ENCODE measurements at places on chromosomes 13 and 19.

GRCh38 chr19:51546650-51547396 is 15.4 kb upstream of the SIGLEC6 start:
- DNase-seq = no peak

DNA sequence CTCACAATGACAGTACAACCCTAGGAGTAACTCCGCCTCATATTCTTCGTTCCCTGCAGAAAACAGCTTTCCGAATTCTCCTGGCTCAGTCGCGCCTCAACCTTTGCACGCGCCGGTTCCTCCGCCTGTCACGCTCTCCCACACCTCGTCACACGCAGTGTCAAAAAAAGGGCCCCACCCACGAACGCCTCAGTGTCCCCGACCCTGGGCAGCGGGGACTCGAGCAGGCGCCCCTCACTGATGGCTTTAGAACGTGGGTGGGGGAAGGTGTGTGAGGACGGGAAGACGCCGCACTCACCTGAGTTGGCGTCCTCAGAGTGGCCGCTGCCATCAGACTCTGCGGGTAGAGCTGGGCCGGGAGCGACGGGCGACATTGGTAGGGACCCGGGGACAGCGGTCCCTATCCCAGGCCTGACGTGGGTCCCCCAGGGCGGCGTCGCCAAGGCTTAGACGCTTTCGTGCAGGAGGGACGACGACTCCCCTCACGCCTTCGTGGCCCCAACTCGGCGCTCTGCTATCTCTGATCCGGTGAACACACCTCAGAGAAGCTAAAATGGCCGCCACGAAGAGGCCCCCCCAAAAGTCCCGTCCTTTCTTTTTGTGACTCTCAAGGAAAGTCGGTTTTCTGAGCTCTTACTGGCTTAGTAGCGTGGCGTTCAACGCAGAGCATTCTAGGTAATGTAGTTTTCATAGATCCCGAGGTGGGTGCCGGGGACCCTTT is at the start of gene ZNF154:
ZNF154 (minus strand) TSS at position 564 of the 721 bp plus-strand sequence; CDS start at position 331, 233 bp downstream.
- peak; percentile 88 for DNase-seq

DNA sequence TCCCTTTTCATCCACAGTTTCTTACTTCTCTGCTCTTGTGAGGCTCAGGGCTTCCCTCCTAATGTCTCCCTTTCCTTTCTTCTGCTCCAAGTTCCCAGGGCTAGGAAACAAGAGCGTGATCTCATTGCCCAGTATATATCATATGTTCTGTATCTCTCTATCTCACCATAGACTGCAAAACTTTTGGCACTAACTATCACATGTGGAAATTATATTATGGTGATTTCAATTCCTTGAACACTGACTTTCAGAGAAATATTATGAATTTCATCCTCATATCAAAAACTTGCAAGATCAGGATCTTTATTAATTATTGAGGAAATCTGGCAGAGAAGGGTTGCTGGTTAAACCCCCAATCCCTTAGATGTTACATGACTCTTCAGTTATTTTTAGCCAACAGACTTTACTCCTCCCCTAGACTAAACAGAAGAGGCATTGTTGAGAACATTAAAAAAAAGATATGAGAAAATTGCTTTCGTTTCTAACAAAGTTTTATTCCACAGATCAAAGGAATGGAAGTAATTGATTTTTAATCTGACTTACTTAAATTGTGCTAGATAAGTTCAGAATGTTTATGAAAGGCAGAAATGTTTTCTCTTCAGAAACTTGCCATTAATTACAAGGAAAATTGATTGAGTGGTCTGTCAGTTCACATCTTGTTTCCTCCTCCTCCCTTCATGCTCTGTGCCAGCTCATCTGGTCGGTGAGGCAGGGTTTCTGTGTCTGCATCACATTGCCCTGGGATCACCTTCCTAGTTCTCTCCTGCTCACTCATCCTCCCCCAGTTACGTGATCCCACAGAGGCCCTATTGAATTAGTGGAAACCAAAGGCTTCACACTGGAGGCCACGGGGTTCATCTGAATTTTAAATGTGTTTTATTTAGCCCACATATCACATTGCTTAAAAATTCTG is 378.5 kb downstream of the LMO7 start:
- DNase-seq = no peak

DNA sequence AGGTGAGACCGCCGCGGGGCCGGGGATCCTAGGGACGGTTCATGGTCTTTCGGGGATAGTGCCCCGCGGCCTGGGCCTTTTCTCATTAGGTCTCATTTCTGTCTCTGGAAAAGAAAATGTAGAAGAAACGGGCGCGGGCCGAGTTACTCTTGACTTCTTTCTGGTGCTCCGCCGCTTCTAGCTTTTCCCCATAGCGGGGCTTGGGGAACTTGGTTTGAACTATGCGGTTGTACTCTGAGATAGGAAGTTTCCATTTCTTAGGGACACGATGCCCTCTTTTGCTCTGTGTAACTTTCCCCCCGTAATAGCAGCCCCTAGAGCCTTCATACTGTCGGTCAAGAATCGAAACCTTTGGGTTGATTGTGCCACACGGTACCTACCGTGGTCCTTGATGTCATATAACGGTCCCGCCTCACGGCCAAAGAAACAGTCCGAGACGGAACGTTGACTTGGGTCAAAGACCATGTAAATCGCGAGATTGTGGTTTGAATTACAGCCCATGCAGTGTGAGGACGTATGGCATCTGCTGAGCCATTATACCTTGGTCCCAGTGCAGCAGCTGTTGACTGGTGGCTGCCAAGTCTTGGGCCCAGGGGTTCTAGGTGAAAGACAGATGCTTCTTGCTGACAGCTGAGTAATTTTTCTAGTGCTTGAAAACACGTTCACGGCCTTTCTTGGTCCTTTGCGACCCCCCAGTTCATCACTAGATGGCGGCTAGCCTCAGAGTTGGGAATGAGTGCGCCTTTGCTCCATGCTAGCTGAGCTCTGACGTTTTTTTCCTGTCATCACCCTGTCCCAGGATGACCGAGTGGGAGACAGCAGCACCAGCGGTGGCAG is 487 bp downstream of the RPS5 start:
- no peak for DNase-seq

GRCh38 chr13:95756072-95756471 is 79.1 kb downstream of the DNAJC3 start:
- DNase-seq = no peak

GRCh38 chr13:41291246-41291645 is 19.8 kb upstream of the NAA16 start:
- DNase-seq = no peak

DNA sequence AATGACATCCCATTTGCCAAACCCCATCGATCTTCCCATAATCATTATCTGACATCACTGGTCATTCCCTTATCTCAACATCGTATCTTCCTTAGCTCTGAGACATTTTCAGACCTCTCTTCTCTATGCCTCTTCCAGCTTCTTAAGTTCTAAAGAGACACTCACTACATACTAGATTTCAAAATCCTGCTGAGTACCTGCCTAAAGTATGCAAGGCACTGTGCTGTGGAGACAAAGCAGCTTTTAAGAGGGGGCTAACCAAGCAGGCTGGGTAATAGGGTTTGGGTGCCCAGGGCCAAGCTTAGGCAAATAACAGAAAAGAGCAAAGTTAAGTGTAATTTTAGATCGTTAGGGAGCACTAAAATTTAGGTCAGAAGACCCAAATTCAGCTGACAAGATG is 3.4 kb upstream of the POMP start:
- no peak for DNase-seq

- DNase-seq = no peak
These were observed 166.5 kb upstream of the GPC6 start for GRCh38 chr13:93060144-93060543.

GRCh38 chr13:44275381-44275780 is 98.2 kb upstream of the SERP2 start:
- DNase-seq = no peak

DNA sequence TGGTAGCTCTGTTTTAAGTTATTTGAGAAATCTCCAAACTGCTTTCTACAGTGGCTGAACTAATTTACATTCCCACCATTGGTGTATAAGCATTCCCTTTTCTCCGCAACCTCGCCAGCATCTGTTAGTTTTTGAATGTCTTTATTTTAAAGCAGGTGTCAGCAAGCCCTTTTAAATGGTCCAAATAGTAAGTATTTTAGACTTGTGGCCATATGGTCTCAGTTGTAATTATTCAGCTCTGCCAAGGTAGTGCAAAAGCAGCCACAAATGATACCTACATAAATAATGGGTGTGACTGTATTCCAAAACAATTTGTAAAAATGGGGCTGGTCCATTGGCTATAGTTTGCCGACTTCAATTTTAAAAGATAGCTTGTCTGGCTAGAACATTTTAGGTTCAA is 58.7 kb upstream of the TMTC4 start:
- DNase-seq = no peak

DNA sequence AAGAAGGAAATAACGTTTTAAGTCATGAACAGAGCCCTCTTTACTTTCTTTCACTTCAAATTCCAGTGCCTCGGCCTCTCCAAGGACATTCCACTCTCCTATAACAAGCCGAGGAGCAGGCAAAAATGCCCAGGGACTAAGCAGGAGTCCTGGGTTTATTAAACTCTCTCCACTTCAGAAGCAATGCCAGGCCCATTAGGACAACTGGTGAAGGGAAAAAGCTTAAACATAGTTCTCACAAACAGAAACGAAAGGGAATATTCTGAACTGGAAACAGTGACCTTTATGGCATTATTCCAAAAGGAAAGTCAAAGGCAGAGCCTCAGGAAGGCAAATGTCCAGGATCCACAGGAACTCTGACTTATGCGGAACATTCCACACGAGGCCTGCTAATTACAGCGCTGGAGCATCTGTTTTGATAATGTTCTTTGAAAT is 30.9 kb upstream of the MED4 start:
- DNase-seq = peak; percentile 48

- no peak for DNase-seq
These were observed 5.4 kb upstream of the PPP1R37 start for GRCh38 chr19:45087531-45087930.

DNA sequence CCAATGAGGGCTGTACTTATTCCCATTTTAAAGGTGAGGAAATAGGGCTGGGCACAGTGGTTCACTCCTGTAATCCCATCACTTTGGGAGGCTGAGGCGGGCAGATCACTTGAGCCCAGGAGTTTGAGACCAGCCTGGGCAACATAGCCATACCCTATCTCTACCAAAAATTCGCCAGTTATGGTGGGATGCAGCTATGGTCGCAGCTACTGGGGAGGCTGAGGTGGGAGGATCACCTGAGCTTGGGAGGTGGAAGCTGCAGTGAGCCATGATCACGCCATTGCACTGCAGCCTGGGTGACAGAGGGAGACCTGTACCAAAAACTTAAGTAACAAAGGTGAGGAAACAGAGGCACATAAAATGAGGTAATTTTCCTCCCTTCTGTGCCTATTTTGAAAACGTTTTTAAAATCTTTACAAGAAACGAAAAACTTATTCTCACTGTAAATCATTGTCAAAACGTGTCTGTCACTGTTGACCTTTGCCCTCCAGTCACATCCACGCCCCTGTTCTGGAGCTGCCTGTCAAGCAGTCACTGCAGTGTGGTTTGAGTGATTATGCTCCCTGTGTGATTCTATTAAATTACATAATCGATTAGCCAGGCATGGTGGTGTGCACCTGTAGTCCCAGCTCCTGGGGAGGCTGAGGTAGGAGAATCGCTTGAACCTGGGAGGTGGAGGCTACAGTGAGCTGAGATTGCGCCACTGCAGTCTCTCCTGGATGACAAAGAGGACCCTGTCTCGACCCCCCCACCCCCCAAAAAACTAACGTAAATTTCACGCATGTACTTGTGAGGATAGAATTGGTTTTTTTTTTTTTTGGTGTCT is 12.5 kb downstream of the NOP53 start:
- DNase-seq = no peak

DNA sequence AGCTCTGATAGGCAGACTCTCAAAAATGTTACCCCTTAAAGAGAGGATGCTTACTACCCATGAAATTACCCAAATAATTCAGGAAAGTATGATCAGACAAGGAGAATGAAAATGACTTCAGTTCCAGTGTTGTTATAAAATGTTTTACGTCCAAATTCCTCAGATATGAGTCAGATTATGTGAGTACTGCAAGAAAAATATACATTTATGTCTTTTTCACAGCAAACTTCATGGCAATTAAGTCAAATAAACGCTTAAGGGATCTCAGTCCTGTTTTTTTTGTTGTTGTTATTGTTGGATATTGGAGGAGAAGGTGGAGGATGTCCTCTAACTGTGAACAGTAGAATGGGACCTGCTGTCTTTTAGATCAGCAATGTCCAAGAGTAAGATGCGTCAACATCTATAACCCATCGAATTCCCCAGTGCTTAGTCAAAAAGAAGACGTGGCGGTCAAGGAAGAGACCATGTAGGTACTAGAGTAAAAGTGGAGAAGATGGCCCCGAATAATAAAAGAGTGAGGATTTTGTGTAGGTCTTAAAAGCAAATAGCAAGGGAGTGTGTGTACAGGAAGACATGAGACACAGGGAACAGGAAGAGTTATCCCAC is 215.4 kb upstream of the IRS2 start:
- no peak for DNase-seq

GRCh38 chr13:67857581-67858310 is 627.6 kb upstream of the PCDH9 start:
- no peak for DNase-seq

- DNase-seq = no peak
These were observed 22.4 kb upstream of the RANBP3 start for GRCh38 chr19:6000228-6000847.

DNA sequence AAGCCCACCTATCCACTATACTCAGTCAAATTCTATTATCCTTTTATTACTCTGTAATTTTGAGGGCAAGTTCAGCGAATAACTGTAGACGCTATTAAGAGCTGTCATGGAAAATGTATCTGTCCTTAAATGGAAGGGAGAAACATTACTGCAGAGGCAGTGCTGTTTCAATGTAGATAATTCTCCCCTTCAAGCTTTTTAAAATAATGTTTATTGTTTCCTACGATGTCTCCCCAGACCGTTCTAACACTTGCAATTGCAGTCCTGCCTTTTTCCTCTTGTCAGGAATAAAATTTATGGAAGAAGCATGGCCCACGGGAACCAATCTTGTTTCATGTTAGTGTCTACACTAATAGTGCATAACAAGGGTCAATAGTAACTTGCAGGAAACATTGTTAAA is 159.5 kb downstream of the GPC6 start:
- DNase-seq = no peak

DNA sequence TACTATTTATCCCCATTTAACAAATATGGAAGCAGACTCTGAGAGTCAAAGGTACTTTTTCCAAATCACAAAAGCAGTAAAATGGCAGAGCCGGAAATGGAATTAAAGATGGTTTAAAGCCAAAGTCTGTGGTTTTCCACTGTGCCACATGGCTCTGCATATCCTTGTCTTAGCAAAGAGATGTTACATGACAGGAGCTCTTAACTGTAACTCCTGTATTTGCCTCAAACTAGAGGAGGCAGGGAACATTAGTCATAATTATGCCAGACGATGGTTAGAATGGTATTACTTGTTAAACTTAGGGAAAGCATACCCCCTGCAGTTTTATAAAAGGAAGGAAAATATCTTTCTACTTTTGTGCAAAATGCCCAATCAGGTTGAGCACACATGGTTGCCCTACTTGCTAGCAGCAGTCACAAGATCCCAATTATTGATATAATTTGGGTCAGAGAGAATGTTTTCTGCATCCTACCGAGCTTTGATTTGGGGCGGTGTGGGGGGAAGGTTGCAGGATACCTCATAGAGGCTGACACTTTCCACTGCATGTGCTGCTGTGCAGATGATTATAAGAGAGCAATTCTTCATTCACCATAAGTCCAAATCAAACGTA is 42.0 kb upstream of the MAB21L1 start:
- DNase-seq = no peak

All from left hindlimb (tissue), 1 donor.